ENCODE measurements at places on chromosomes 6 and 20. TPM values are rescaled to one million over a fixed set of nuclear protein-coding genes. Genes with fewer than 3 reads are reported as not detected.

- no peak for DNase-seq
Observed at GRCh38 chr6:166902211-166902755, 54.1 kb downstream of the RNASET2 start.

CCM2L gene
- 5.6 TPM for total RNA-seq

GRCh38 chr20:44404204-44405181 lies 49.0 kb downstream of the HNF4A start:
- DNase-seq = no peak

DNA sequence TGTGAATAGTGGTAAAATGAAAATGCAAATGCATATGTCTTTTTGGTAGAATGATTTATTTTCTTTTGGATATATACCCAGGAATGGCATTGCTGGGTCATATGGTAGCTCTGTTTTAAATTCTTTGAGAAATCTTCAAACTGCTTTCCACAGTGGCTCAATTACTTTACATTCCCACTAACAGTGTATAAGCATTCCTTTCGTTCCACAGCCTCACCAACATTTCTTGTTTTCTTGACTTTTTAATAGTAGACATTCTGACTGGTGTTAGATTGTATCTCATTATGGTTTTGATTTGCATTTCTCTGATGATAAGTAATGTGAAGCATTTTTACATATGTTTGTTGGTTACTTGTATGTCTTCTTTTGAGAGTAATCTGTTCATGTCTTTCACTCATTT lies 144.0 kb downstream of the SIM1 start:
- DNase-seq = no peak

DNA sequence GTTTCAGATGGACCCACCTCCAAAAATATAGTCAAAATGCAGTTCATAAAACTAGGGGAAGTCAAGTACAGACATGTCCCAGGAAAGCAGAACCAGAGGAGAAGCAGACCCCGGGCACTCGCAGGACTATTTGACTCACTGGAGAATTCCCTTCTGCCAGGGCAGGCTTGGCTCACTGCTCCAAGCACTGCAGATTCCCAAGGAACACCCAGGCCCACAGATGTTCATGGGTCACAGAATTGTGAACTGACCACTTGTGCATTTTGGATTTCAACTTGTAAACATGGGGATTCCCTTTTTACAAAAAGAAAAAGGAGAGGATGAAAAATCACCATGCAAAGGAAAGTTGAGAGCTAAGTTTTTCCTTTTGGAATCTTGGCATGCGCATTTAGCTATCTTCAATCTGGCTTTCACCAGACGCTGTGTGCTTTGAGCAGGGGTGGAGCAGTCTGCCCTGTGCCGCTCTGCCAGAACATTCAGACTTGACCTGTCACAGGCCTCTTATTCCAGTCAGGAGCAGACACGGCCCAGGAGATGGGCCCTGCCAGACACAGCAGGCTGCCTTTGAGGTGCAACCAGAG lies 237.5 kb upstream of the TAB2 start:
- peak; percentile 50 for DNase-seq

GTSF1L gene
- total RNA-seq = not detected

GHRH gene
- total RNA-seq = not detected

- no peak for DNase-seq
Observed at GRCh38 chr6:143549949-143550268, 38.4 kb upstream of the FUCA2 start.

GRCh38 chr6:159090530-159091480 lies 46.0 kb upstream of the TAGAP start:
- DNase-seq = no peak

- DNase-seq = no peak
Observed at GRCh38 chr6:155227046-155227445, 36.8 kb upstream of the CLDN20 start.

SPAG4 gene
- 7.2 TPM for total RNA-seq

RBM39 gene
- total RNA-seq = 288 TPM

GRCh38 chr20:8078528-8078914 lies 53.5 kb upstream of the PLCB1 start:
- DNase-seq = no peak

- peak; percentile 88 for DNase-seq
Observed at GRCh38 chr6:110566346-110567125, 90.1 kb upstream of the SLC22A16 start.

DNA sequence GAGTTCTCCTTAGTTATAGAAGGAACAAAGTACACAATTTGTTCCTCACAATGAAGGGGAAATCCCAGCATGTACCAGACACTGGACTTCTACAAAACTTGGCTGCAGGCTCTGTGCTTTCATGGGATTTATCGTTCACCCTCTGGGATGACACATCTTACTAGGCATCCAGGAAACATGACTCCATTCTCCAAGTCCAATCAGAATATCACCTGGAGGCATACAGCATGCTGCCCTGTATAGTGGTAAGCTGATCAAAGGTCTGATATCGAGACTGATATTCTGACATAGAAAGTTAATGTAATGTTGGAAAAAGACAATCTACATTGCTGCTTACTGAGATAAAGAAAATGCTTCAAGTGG lies 6.7 kb downstream of the RWDD2A start:
- DNase-seq = peak; percentile 68

GRCh38 chr6:4567141-4567540 lies 209.1 kb upstream of the CDYL start:
- DNase-seq = no peak

DNA sequence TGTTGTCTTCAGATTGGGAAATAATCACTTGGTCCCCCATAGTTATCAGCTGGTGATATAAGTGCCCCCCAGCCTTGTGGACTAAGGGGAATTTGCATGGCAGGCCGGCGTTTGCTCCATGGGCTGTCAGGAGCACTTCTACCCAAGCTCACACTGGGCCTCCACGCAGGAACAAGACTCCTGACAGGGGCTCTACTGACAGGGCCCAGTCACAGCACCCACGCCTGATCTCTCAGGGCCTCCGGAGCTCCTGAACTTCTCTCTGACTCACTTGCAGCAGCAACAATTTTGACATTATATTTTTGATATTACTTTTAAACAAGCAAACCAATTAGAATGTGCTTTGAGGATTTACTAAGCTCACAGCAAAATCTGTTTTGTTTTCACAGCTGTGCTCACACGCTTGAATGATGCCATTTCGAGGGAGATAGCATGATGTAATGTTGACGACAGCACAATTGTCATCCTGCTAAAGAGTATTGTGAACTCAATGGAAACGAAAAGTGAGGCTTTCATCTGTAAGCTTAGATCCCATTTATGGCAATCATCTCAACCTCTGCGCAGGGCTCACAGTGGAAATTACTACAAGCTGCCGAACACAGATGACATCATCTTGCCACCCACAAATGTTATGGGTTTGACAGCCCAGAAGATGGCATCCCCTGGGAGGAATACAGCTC lies 28.7 kb upstream of the TXNDC5 start:
- DNase-seq = no peak

DNA sequence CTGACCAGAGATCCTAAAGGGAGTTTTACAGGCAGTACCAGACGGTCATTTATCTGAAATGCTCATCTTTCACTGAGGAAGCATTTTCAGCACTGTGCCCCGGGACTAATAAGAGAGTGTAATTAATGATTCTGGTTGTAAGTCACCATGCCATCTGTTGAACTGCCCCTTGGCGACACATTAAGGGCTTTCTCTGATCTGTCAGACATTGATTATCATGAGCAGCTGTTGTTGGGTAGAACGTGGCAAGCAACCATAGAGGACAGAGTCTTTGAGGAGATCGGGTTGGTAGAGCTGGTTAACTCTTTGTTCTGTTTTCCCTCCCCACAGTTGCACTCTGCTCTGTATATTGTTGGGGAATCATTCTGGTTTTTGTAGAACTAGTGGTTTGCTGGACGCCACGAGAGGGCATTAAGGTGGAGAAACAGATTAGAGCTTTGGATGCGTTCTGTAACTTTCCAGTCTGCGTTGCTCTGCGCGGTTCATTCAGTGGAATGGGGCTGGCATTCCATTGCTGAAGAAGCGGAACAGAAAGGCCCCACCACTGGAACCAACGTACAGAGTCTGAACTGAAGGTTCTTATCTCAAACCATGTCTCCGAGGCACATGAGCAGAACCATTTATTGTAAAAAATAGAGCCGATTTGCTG lies 34.3 kb downstream of the RPRD1B start:
- DNase-seq = no peak

CRNKL1 gene
- total RNA-seq = 24.9 TPM

DNA sequence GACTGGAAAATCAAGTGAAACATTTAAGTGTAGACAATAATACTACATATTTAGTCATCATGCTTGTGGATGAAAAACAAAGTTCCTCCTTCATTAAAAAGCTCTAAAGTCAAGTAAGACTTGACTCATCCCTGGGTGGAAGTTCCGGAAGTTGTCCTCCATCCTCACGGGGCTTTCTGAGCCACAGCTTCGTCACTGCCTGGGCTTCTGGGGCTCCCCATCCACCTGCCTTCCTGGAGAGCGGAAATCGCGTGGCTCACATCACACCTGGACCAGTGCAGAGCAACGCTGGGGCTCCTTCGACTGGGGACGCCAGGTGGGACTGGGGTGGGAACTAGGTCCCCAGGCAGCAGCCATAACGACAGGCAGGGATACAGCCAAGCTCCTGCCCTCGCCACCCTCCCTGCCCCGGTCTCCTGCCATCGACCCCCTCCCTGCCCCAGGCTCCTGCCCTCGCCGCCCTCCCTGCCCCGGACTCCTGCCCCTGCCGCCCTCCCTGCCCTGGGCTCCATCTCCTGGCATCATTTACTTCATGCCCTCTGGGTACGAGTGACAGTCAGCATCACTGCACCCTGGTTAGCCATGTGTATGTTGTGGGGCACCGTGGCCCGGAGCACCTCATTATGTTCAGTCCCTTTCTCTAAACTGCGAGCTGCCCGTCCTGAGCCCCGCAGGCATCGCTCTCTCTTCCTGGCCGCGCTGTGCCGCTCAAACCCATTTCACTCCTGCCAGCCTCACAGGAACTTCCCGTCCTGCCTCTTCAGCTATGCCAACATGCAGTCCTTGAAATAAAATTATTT lies 12.9 kb downstream of the THBS2 start:
- no peak for DNase-seq

DNA sequence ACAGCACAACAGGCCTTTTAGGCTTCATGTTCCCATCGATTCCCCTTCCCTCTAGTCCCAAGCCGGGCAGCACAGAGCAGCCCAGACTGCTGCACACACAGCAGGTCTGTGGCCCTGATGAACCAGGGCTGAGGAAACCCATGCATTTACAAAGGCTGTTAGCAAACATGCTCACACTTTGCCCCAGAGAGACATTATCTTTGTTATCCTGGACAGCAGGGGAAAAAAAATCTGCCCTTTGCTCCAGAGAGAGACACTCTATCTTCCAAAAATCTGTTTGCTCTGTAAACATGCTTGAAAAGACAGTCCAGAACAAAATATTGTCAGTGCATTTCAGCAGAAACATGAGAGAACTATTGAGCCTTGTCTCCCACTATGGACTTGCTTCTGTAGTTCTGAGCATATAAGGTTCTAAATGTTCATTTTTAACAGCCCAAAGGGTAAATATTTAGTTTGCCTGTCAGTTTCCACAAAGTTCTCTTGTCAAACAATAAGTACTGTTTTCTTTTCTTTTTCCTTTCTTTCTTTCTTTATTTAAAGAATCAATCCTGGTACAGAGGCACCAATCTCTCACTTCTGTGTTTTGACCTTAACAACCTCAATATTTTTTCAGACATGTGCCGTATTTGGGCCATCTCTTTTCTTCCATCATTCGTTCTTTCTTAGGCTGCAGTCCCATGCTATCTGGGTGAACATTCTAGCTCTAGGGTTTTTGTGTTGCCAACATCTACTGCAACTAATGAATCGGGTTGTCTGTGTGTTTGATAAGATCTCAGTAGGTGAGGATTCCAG lies 468.0 kb downstream of the EPM2A start:
- DNase-seq = no peak

DNA sequence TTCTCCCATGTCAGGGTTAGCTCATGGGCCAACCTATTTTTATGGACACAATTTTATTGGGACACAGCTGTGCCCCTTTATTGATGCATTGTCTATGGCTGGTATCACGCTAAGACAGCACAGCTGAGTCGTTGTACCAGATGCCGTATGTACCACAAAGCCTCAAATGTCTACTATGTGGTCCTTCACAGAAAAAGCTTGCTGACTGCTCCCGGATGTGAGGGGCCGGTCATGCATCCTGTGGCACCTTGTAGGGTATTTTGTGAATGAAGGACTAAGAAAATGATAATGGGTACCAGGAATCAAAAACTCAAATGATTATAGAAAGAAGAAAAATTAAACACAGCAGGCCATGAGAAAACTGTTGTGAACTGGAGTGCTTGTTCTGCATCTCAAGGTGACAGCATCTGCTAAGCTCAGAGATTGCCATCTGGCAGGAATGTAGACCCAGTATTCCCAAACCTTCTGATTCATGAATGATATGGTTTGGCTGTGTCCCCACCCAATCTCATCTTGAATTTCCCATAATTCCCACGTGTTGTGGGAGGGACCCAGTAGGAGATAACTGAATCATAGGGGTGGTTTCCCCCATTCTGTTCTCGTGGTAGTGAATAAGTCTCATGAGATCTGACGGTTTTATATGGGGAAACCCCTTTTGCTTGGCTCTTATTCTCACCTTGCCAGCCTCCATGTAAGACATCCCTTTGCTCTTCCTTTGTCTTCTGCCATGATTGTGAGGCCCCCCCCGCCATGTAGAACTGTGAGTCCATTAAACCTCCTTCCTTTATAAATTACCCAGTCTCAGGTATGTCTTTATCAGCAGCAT lies 248.5 kb downstream of the TSHZ2 start:
- no peak for DNase-seq

SPDEF gene
- 16.7 TPM for total RNA-seq

OR2J3 gene
- 0.06 TPM for total RNA-seq

DNA sequence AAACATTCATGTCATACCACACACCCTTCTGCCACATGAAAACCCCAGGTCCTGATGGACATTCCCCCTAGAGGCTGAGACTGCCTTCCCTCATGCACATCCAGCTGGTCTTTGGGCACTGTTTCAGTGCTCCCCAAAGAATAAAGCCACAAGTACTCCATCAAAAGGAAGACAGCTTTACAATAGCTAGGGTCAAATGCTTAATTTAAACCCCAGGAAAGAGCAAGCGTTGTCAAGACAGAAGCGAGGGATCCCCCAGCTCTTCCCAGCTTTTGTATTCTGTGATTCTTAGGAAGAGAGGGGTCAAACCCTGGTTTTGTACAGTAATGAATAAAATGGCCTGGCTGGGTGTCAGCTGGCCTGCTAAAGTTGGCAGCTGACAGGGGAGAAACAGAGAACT lies 82.4 kb upstream of the IYD start:
- DNase-seq = no peak

DNA sequence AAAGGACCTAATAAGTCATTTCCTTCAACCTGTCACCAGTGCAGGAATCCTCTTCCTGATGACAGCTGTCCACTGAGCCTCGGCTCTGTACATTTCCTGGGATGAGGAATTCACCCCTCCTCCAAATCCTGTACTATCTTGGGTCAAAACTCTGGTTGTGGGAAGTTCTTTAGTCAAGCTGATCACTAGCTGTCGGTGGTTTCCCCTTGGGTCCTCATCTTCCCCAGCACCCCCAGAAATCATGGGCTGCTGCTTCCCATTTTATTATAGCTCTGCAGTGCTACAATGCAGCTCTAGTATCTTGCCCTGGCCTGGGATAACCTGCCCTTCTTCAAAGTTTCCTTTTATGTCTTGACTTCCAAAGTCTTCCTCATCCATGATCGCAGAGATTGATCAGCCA lies 14.6 kb upstream of the ADA start:
- DNase-seq = no peak

CPXM1 gene
- 6.8 TPM for total RNA-seq
